Mesenteric fat pad (tissue), 1 donor: ENCODE measurements at places on chromosomes 5 and 9. TPM values are rescaled to one million over a fixed set of nuclear protein-coding genes. Genes with fewer than 3 reads are reported as not detected.

SCGB3A2 gene
- total RNA-seq, result not detected

EPB41L4B gene
- total RNA-seq, result 48.6 TPM

DRD1 gene
- total RNA-seq, result 1.1 TPM

GRM6 gene
- not detected for total RNA-seq

PCDHA13 gene
- 0.58 TPM for total RNA-seq

MORN5 gene
- not detected for total RNA-seq

TRIM14 gene
- 13.8 TPM for total RNA-seq

RNF20 gene
- 34.2 TPM for total RNA-seq

CAVIN4 gene
- 0.26 TPM for total RNA-seq

C6 gene
- 6.8 TPM for total RNA-seq

COL27A1 gene
- 101 TPM for total RNA-seq

PFN3 gene
- not detected for total RNA-seq

CER1 gene
- not detected for total RNA-seq

NUTM2F gene
- total RNA-seq, result not detected

FRMPD1 gene
- total RNA-seq, result 0.19 TPM

RAB14 gene
- 56.9 TPM for total RNA-seq

ZNF367 gene
- total RNA-seq, result 0.71 TPM

ANKRD18B gene
- total RNA-seq, result not detected

AGXT2 gene
- total RNA-seq, result not detected

OR1J4 gene
- total RNA-seq, result not detected

FOXD4L4 gene
- total RNA-seq, result not detected

PRSS3 gene
- total RNA-seq, result not detected

FPGS gene
- total RNA-seq, result 108 TPM

SPATA31E1 gene
- not detected for total RNA-seq

RLN2 gene
- not detected for total RNA-seq

ENHO gene
- not detected for total RNA-seq

PLAA gene
- 23.3 TPM for total RNA-seq

CDC25C gene
- not detected for total RNA-seq

SLIT3 gene
- 83.6 TPM for total RNA-seq

SET gene
- 197 TPM for total RNA-seq

NPR3 gene
- 43.3 TPM for total RNA-seq

MACROH2A1 gene
- 170 TPM for total RNA-seq

FOXD4L5 gene
- not detected for total RNA-seq

PCDHGB1 gene
- 1.3 TPM for total RNA-seq

PCDHGB6 gene
- total RNA-seq, result 5.3 TPM

CCDC180 gene
- 2.8 TPM for total RNA-seq

ARHGEF39 gene
- 0.58 TPM for total RNA-seq

SPATA31C1 gene
- total RNA-seq, result not detected

NTNG2 gene
- 2.0 TPM for total RNA-seq

SHISAL2B gene
- not detected for total RNA-seq

KCNIP1 gene
- not detected for total RNA-seq

ASS1 gene
- total RNA-seq, result 304 TPM

SPATA31A3 gene
- total RNA-seq, result not detected

FAM221B gene
- total RNA-seq, result not detected

SCGB3A1 gene
- total RNA-seq, result 0.71 TPM

BRINP1 gene
- total RNA-seq, result not detected

GALT gene
- total RNA-seq, result 21.3 TPM

CD74 gene
- total RNA-seq, result 486 TPM

FUT7 gene
- total RNA-seq, result 0.55 TPM

IL5 gene
- not detected for total RNA-seq

DHX29 gene
- total RNA-seq, result 28.3 TPM

PRELID2 gene
- 7.7 TPM for total RNA-seq

TRIM36 gene
- total RNA-seq, result 1.3 TPM

MARCOL gene
- total RNA-seq, result not detected

RNF38 gene
- 31.3 TPM for total RNA-seq
